ENCODE measurements at places on chromosomes 12 and 14. TPM values are rescaled to one million over a fixed set of nuclear protein-coding genes. Genes with fewer than 3 reads are reported as not detected.

The CLEC1A gene
- total RNA-seq: not detected

The NEDD8 gene
- total RNA-seq: 178 TPM

DNA sequence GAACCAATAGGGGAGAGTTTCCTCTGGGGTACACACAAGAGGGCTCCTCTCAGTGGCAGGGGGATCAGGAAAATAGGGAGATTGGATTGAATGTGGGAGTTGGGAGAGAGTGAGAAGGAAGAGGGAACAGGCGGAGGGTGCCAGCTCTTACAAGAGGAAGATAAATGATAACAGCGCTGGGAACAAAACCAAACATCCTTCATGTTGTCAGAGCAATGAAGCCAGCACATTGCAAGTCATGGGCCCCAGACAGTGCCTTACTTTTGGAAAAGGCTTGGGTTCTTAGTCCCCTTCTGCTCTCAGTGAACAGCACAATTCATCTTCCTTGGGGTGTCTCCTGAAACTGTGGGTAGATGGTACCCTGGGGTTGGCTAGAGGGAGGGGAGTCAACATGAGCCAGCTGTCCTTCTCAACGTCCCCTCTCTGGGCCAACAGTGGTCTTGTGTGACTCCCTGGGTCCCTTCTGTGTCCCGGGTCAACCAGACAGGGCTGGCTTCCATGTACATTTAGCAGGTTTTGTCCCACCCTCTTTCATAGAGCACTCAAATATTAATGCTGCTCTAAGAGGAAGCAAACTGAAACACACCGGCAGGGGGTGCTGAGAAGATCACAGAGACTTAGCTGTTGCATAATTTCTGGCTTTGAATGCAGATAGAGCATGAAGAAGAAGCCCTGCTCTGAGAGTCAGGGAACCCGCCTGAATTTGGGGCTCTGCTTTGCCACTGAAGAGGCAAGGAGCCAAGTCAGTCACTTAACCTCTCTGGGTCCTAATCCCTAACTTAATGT lies 138.5 kb downstream of the ESRRB start:
- DNase-seq: peak; percentile 48
- peaks cover 30% of the 10 kb centered on the region for H3K27me3 ChIP-seq
- H3K4me3 ChIP-seq: no peak overlapping the region

DNA sequence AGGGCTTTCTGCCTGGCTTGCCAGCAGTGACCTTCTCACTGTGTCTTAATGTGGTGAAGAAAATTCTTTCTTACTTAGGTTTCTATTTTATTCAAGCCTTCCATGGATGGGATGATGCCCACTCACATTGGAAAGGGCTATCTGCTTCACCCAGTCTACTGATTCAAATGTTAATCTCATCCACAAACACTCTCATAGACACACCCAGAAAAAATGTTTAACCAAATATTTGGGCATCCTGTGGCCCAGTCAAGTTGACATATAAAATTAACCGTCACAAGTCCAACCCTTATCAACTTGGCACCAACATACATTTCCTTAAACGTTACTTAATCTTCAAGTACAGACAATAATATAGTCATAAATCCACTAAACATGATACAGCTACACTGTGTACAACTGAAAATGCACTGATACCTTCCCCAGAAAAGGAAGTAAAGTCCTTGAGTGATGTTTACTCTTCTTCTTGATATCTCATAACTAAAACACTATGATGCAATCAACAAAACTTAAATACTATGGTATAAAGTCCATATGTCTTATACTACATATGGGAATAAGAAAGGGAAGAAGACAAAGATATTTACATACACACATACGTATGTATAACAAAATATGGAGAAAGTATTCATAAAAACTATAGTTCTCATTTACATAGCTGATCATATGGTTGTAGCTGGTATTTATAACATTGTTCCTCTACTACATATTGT lies 394.7 kb upstream of the NOVA1 start:
- H3K4me1 ChIP-seq: no peaks in the 10 kb centered on the region
- no peak overlapping the region for H3K27ac ChIP-seq
- H3K27me3 ChIP-seq: no peaks in the 10 kb centered on the region
- no peaks in the 10 kb centered on the region for H3K36me3 ChIP-seq
- DNase-seq: no peak

GRCh38 chr12:64497484-64497883 lies 45.6 kb downstream of the TBK1 start:
- no peak for DNase-seq
- H3K27me3 ChIP-seq: no peaks in the 10 kb centered on the region
- no peak overlapping the region for H3K4me3 ChIP-seq
- H3K4me1 ChIP-seq: no peaks in the 10 kb centered on the region
- peaks cover 40% of the 10 kb centered on the region for H3K36me3 ChIP-seq
- no peak overlapping the region for H3K27ac ChIP-seq

- no peak overlapping the region for H3K4me3 ChIP-seq
- H3K4me1 ChIP-seq: no peaks in the 10 kb centered on the region
Measured at GRCh38 chr14:104712881-104713734, 10.9 kb upstream of the ADSS1 start.
